Nephron progenitor cell (in vitro differentiated cells): ENCODE measurements at places on chromosomes 11 and 22.

DNA sequence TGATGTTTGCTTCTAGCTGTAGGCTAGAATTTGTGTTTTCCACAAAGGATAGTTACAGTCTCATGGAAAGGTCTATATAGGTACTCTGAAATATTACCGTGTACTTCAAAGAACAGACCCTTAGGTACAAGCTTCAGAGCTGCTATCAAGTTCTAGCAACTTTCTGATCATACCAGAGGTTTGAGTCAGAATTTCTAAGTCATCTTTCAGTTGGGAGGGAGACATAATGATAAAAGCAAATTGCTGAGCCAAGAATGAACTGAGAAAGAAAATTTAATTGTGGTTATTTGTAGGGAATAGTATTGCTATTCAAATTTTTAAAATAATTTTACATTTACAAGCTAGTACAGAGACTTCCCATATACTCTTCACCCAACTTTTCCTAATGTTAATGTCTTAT is 19.9 kb upstream of the ME3 start:
- H3K4me1 ChIP-seq = peaks cover 10% of the 10 kb centered on the region
- H3K36me3 ChIP-seq = no peaks in the 10 kb centered on the region
- no peak overlapping the region for H3K4me3 ChIP-seq
- DNase-seq = no peak

GRCh38 chr11:44104481-44105294 is 9.2 kb downstream of the EXT2 start:
- H3K4me1 ChIP-seq = no peaks in the 10 kb centered on the region
- H3K27me3 ChIP-seq = peaks cover 11% of the 10 kb centered on the region
- H3K4me3 ChIP-seq = no peak overlapping the region
- no peak overlapping the region for H3K27ac ChIP-seq

DNA sequence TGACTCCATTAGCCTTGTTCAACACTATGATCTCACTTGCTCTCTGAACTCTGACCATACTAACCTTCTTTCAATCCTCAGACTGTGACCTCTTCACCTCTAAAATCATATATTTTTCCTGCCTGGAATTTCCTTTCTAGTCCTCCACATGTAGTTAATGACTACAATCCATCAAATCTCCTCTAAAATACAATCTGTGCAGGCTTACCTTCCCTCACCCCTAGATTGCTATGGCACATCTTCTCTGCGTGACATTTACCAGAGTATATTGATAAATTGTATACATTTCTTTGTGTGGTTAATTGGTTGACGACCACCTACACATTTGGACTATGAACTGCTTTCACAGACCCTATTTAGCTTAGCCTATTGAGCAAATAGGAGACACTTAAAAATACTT is 1330.2 kb upstream of the TENM4 start:
- H3K27me3 ChIP-seq = peaks cover 8% of the 10 kb centered on the region
- H3K36me3 ChIP-seq = no peaks in the 10 kb centered on the region
- no peak for DNase-seq

DNA sequence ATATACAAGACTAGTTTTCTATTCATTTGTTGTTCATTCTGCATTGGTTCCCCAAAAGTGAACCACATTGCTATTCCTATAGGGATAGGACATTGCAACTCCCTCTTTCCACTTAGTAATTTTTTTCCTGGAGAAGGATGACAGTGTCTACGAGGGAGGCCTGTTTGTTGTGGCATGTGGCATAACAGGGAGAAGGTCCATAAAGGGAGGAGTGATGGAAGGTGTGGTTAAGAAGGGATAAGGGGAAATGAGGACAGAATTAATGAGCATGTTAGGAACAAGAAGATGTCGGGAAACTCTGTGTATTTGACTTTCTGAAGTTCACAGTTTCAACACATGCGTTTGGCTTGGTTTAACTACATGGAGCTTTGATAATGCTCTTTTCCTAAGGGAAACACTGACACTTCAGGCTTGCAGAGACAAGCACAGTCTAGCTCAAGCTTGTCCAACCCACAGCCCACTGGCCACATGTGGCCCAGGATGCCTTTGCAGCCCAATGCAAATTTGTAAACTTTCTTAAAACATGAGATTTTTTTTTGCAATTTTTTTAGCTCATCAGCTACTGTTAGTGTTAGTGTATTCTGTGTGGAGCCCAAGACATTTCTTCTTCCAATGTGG is 149.7 kb downstream of the TRPC6 start:
- H3K27me3 ChIP-seq = peaks cover 9% of the 10 kb centered on the region
- no peak for DNase-seq
- H3K36me3 ChIP-seq = no peaks in the 10 kb centered on the region
- no peak overlapping the region for H3K27ac ChIP-seq
- peaks cover 8% of the 10 kb centered on the region for H3K4me1 ChIP-seq
- no peak overlapping the region for H3K4me3 ChIP-seq

DNA sequence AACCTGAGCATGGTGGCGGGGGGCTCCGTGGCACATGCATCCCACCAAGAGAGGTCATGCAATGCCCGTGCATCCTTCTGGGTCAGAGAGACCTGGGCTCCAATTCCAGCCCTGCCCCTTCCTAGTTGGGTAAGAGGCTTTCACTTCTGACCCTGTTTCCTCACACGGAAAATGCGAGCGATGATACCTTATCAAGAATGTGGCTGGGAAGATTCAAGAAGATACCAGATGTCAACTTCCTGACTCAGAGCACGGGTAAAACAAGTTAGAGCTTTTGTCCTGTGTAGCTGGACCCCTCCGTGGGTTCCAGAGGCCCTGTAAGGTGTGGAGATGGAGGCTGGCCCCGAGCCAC is 8.7 kb upstream of the DGKZ start:
- no peak overlapping the region for H3K27ac ChIP-seq
- peaks cover 34% of the 10 kb centered on the region for H3K27me3 ChIP-seq
- peaks cover 76% of the 10 kb centered on the region for H3K4me1 ChIP-seq
- no peak for DNase-seq

DNA sequence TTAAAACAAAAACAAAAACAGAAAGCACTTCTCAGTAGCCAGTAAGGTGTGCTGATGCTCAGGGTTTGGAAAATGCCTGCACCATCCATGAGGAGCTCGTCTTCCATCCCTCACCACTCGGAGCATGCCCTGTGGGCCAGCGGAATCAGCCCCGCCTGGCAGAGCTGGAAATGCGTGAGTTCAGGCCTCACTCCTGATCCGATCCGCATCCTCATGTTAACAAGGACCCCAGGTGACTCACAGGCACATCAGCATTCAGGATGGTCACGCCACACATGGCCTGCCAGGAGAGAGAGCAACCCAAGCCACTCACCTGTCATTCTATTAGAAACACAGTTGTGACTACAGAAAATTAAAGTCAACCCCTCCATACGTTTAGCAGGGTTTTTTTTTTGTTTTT is 188.5 kb downstream of the MPPED1 start:
- no peak for DNase-seq
- H3K27ac ChIP-seq = no peak overlapping the region
- H3K4me3 ChIP-seq = no peak overlapping the region
- H3K36me3 ChIP-seq = no peaks in the 10 kb centered on the region
- no peaks in the 10 kb centered on the region for H3K4me1 ChIP-seq
- peaks cover 14% of the 10 kb centered on the region for H3K27me3 ChIP-seq

DNA sequence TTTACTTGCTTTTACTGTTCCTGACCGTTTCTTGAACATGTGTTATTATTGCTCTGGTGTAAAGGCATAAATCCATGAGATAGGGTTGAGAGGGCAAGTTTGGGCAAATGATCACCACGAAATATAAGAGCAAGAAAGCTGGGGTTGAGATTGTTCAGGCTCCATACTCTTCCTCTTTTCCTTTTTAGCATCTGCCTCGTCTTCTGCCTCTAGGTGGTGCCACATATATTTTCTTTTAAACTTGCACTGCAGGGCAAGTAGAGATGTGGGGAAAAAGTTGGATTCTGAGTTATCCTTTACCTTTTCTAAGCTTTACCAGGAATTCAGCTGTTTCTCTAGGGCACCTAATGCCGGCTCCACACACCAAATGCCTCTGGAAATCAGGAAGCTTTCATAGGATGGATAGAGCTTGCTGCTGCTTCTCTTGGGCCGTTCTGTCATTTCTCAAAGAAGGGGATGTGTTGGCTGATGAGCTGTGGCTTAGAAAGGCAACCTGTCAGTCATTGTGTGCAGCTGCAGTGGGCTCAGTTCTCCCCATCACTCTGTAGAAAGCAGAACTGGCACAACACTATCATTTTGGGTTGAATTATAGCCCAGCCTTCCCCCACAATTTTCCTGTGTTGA is 98.2 kb downstream of the LDLRAD3 start:
- peak overlapping the region; percentile 28 for H3K4me3 ChIP-seq
- peaks cover 41% of the 10 kb centered on the region for H3K36me3 ChIP-seq
- peak overlapping the region; percentile 93 for H3K27ac ChIP-seq
- peaks cover 25% of the 10 kb centered on the region for H3K4me1 ChIP-seq
- H3K27me3 ChIP-seq = peaks cover 12% of the 10 kb centered on the region
- DNase-seq = no peak

GRCh38 chr11:35944503-35945136 is 758 bp downstream of the LDLRAD3 start:
- H3K4me3 ChIP-seq = peak overlapping the region; percentile 95
- H3K27me3 ChIP-seq = peaks cover 4% of the 10 kb centered on the region
- H3K27ac ChIP-seq = peak overlapping the region; percentile 98
- peak; percentile 28 for DNase-seq
- peaks cover 74% of the 10 kb centered on the region for H3K4me1 ChIP-seq

- no peak overlapping the region for H3K4me3 ChIP-seq
- peaks cover 25% of the 10 kb centered on the region for H3K36me3 ChIP-seq
- no peak for DNase-seq
- no peaks in the 10 kb centered on the region for H3K27me3 ChIP-seq
- H3K27ac ChIP-seq = no peak overlapping the region
- H3K4me1 ChIP-seq = no peaks in the 10 kb centered on the region
These were observed 54.2 kb downstream of the IMMP1L start for GRCh38 chr11:31455177-31455576.

GRCh38 chr22:21686634-21687393 is 21.0 kb downstream of the PPIL2 start:
- H3K27ac ChIP-seq = no peak overlapping the region
- H3K36me3 ChIP-seq = peaks cover 41% of the 10 kb centered on the region
- H3K27me3 ChIP-seq = no peaks in the 10 kb centered on the region
- DNase-seq = no peak
